ENCODE measurements at places on chromosomes 12 and 14.

DNA sequence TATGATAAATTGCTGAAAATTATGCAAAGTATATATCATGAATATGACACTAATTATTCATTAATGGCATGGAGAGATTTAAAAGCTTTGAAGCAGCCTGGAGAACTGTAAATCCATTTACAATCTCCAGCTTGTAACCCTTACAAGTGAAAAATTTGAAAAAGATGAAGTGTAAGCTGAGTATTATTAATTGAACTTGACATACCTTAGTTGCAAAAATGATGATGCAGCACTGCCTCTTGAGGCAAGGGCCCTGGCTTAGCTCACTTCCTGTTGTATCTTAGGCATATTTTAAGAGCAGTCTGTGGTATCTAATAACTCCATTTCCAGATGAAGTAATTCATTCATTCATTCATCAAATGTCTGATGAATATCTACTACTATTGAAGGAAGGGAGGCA is 158.6 kb downstream of the ANO4 start:
- DNase-seq, result no peak

DNA sequence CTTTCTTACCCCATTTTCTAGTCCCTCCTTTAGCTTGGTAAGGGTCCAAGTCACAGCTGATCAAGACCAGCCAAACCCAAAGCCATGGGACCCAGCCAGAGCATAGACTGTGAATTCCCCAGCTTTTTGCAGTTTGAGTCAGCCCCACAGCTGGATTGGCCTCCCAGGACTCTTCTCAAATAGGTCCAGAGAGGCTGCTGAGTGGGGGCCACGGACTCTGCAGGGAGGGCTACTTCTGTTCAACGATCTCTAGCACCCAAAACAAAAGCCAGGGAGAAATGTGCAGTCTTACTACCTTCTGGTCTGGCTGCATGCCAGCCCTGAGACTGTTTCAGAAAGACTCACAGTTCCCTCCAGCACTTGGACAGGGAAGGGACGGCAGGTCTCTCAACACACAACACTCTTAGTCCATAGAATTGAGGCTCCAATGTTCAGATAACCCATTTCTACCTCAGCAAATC is 1.6 kb downstream of the VDR start:
- DNase-seq, result peak; percentile 90

DNA sequence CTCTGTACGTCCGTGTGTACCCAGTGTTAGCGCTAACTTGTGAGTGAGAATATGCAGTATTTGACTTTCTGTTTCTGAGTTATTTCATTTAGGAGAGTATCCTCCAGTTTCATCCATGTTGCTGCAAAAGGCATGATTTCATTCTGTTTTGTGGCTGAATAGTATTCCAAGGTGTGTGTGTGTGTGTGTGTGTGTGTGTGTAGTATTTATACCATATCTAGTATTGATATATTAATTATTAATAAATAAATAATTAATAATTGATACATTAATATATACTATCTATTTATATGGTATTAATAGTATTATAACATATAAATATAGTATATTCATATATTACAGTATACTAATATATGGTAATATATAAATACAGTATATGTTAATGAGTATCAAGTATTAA is 101.8 kb upstream of the CCND2 start:
- DNase-seq, result no peak

- no peak for DNase-seq
Measured at GRCh38 chr14:76939015-76939742, 89.3 kb downstream of the IRF2BPL start.

- DNase-seq, result no peak
Measured at GRCh38 chr12:101609198-101609597, 14.4 kb downstream of the MYBPC1 start.

DNA sequence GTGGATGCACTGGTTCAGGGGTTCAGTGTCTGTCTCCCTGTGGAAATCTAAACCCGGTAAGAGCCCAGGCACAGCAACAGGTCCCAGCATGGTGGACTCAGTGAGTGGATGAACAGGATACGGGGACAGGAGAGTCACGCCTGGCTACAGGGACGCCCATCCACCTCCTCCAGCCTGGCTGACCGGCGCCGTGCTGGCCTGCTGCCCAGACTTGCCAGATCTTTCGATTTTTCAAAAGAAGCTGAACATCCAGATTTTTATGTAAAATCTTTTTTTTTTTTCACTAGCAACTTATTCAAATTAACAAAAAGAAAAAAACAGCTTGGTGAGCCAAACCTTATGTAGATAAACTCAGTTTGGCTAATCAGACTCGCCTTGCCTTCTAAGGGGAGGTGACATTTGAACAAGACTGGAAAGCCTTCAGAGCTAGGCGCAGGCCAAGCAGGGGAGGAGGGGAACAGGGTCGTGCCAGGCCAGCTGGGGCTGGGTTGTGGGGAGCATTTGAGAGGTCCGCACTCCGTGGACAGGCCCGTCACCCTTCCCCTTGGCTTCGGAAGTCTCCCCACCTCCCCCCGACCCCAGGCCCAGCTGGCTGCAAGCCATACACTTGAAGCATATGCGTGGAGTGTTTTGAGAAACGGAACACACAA is 87.8 kb upstream of the NCOR2 start:
- DNase-seq, result peak; percentile 73

DNA sequence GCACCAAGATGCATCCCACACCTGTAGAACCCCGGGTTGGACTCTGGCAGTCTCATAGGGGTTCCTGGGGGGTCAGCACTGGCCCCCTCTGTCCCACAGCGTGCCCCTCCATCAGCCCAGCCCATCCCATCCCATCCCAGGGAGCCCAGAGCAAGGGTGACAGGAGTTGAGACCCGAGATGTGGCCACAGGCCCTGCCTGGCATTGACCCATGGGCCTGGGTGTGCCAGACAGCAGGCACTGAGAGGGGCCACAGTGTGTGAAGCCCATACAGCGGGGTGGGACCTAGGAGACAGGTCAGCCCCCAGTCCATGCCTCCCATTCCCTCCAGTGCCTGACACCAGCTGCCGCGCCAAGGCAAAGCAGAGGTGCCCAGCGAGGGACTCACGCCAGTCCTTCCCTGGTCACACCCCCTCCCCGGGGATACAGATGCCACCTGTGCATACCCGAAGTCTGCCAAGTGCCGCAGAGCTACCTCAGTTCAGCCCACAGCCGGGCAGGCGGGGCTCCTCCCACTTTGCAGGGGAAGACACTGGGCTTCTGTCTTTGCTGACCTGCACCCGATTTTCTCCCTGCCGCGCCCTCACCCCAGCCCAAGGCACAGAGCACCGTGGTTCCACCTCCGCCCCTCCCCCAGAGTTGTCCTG is 50.4 kb downstream of the CYP46A1 start:
- DNase-seq, result no peak

DNA sequence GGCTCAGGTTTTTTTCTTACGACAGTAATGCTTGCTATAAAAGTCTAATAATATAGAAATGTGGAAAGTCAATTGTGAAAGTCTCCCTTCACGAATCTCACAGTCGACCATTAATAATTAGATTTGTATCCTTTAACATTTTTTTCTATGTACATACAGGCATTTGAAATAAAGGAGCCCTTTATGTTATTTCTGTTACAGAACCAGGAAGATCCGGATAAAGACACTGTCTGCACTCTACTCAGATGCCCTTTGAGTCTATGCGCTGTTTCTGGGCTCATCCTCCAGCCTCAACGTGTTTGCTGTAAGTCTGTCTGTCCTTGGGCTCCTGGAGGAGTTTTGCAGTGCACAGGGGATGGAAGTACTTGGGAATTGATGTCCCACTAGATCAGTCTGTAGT is 212.2 kb upstream of the ATP2B1 start:
- DNase-seq, result no peak

- no peak for DNase-seq
Measured at GRCh38 chr14:91326514-91327249, 82.2 kb upstream of the GPR68 start.

DNA sequence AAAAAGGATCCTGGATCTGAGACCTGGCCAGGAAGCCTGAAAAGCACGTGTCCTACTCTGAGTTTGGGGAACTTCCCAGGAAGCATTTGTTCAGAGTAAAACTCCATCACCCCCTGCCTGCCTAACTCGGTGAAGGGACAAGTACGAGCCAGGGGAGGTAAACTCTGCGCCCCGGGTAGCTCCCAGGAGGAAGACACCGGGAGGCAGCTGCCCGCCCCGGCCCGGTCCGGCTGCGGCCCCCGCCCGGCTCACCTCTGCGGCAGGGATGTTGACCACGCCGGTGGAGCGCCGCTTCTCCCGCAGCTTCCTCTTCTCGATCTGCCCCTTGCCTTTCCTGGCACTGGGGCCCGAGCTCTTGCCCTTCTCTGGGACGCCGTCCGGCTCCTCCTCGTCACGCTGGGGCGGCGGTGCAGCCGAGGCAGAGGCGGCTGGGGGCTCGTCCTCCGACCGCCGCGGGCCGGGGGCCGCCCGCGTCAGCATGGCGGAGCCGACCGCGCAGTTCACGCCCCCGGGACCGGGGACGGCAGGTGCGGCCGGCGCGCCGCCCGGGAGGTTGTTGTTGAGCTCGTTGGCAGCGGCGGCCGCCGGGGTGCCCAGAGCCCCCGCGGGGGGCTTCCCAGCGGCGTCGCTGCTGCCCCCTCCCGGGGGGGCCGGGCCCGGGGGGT is 1.2 kb downstream of the PAWR start:
- DNase-seq, result peak; percentile 40

DNA sequence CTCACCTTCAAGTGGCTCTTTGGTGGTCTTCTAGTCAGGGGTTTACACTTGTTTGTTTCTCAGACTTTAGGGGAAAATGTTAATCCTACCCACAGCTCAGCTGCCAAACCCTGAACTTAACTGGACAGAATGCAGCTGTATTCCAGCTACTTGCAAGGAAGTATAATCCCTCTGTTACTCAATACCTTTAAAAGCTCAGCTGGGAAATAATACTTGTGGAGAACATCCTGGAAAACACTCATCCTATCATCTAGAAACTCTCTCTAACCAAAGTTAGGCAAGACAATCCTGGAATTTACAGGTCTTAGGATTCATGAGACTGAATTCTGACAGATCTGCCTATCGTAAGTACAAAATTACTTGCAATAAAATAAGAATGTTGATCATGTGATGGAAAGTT is 404.1 kb downstream of the ADAMTS20 start:
- peak; percentile 41 for DNase-seq

DNA sequence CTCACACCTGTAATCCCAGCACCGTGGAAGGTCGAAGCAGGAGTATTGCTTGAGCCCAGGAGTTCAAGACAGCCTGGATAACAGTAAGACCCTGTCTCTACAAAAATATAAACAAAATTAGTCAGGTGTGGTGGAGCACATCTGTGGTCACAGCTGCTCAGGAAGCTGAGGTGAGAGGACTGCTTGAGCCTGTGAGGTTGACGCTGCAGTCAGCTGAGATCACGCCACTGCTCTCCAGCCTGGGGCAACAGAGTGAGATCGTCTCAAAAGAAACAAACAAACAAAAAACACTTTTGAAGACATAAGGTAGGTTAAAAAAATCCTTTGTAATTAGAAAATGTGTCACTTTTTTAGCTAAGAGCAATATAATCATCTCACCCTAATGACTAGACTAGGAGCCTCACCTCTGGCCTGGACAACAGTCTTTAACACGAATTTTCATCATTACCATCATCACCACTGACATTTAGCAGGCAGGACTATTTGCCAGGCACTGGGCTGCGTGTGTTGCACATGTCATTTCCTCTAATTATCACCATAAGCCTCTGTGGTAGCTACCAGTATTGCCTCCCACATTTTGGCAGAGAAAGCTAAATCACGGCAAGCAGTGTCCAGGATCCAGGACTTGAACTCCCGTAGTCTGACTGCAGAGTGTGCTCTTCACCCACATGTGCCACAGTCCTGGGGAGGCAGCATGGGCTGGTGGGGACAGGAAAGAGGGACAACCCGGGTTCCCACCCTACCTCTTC is 4.6 kb upstream of the SYCP3 start:
- DNase-seq, result no peak

DNA sequence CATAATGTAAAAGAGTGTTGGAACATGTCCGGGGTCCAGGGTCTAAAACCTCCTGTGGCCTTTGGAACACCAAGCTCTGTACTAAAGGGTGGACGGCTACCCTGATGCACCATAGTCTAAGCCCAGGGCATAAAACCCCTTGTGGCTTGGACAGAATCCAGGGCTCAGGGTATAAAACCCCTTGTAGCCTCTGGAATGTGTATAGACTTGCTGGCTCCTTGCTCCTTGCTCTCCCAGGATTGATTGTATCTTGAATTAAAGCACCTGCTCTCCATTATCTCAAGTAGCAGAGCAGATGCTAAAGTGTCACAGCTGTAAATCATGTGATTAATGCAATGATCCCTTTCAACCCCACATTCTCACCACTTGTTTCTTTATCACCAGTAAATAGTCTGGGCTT is 556.5 kb downstream of the LRFN5 start:
- DNase-seq, result peak; percentile 7

All from fibroblast of skin of abdomen (primary cell).